ENCODE measurements at places on chromosomes 2 and 18. TPM values are rescaled to one million over a fixed set of nuclear protein-coding genes. Genes with fewer than 3 reads are reported as not detected.

The SAG gene
- total RNA-seq, result not detected

DNA sequence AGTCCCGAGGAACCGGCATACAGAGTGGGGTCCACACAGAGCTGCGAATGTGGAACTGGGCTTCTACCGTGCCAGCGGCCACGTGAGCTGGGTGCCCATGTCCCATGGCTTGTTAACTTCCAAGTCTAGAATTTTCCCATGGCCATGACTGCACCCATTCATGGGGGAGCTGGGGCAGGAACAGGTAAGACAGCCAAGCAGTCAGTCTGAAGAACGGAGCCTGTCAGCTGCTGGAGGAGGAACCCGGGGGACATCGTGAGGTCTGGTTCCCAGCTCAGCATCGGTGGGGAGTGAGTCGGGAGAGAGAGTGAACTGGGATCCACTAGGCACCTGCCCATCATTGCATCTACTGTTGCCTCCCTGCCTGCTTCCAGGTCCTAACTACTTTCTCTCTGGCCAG, 86.9 kb downstream of the SH3RF3 start:
- H3K4me1 ChIP-seq, result peaks cover 10% of the 10 kb centered on the region
- no peaks in the 10 kb centered on the region for H3K36me3 ChIP-seq
- no peaks in the 10 kb centered on the region for H3K27me3 ChIP-seq
- no peak overlapping the region for H3K4me3 ChIP-seq

The MYCN gene
- 3.6 TPM for total RNA-seq

- H3K36me3 ChIP-seq, result no peaks in the 10 kb centered on the region
- no peak overlapping the region for H3K27ac ChIP-seq
- peak; percentile 13 for DNase-seq
- peaks cover 7% of the 10 kb centered on the region for H3K4me1 ChIP-seq
- no peaks in the 10 kb centered on the region for H3K27me3 ChIP-seq
Measured at GRCh38 chr18:67771271-67771670, 254.8 kb upstream of the DSEL start.

DNA sequence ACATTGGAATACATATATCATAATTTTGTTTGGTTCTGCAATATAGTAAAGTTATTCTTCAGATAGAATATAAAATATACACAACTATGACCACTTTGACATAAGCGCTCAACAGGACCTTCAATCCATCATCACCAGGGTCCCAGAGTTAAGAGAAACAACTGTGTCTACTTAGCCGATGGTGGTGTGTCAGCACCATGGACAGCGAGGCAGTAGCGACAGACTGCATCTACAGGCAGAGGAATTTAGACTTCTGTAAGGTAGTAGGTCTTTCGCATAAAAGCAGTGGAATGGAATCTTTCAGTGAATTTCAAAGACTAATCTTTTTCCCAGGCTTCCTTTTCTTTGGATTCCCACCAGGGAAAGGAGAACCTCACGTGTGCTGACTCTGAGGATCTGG, 20.5 kb upstream of the LRPPRC start:
- no peaks in the 10 kb centered on the region for H3K36me3 ChIP-seq
- H3K4me3 ChIP-seq, result no peak overlapping the region
- no peaks in the 10 kb centered on the region for H3K4me1 ChIP-seq
- no peaks in the 10 kb centered on the region for H3K27me3 ChIP-seq

DNA sequence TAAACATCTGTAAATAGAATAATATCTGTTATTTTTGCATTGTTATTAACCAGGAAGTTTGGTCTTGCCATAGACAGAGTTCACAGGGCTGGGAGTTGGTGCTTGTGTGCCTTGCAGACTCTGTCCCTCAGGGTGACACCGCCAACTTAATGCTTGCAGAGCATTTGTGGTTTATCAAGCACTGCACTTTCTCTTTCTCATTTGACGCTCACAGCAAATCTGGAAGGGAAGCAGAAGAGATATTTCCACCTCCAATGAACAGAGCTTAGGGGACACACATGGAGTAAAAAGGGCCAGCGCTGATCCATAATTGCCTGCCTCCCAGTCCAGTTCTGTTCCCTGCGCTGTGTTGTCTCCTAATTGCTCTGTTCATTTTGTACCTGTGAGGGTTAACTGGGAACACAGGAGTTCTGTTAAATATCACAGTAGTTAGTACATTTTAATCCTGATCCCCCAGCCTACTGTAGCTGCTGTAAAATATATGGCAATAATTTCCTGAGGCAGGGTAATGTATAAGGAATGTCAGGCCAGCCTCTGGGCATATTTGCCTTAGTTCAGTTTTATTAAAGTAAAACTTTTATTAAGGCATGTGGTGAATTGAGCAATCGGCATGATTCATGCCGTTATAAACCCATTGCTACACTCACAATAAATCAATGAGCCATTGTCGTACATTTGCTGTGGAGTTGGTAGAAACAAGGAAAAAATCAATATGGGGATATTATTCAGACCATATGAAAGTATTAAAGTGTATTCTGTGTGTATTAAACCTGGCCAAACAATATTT, 182.5 kb upstream of the OSR1 start:
- H3K4me1 ChIP-seq, result no peaks in the 10 kb centered on the region
- H3K27ac ChIP-seq, result no peak overlapping the region
- no peaks in the 10 kb centered on the region for H3K36me3 ChIP-seq
- DNase-seq, result no peak
- H3K27me3 ChIP-seq, result no peaks in the 10 kb centered on the region

The COLEC11 gene
- not detected for total RNA-seq

The TRPM8 gene
- not detected for total RNA-seq

GRCh38 chr18:49023271-49023937, 72.6 kb upstream of the SMAD7 start:
- H3K27me3 ChIP-seq, result no peaks in the 10 kb centered on the region
- no peaks in the 10 kb centered on the region for H3K4me1 ChIP-seq
- no peak overlapping the region for H3K27ac ChIP-seq
- H3K36me3 ChIP-seq, result no peaks in the 10 kb centered on the region
